ENCODE measurements at places on chromosomes 1 and 21. TPM values are rescaled to one million over a fixed set of nuclear protein-coding genes. Genes with fewer than 3 reads are reported as not detected.
A peak's percentile ranks its signal among the peaks of the same experiment; 100 is the strongest.

DNA sequence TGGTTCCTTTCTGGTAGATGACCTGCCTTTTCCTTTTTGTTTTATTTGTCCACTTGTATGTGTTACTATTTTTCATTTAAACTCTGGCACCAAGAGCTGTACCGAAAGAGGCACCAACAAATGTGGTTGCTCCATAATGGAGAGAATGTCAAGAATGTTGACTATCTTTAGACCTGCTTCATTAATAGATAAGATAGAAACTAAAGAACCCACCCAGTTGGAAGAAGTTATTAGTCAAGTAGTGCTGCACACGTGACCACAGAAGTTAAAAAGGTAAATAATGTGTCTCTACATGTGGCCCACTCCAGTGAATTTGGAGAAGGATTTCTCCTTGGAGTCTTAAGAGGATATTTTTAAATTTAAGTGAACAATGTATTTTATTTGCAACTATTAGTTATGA is 9.3 kb downstream of the ATP1A1 start:
- H3K4me3 ChIP-seq, result no peak overlapping the region
- H3K27ac ChIP-seq, result no peak overlapping the region
- DNase-seq, result no peak
- H3K27me3 ChIP-seq, result no peaks in the 10 kb centered on the region

DNA sequence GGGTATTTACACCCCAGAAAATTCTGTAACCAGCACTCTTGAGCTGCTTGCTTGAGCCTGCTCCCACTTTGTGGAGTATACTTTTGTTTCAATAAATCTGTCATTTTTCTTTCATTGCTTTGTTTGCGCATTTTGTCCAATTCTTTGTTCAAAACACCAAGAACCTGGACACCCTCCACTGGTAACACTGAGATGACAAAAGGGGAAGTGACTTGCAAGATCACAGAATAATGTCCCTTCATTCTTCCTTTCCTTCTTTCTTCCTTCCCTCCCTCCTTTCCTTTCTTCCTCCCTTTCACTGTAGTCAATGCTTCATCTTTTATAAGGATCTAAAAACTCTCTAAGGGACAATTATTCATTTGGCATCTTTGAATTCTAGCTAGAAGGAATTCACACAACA is 134.5 kb upstream of the MAP1LC3C start:
- H3K36me3 ChIP-seq, result no peaks in the 10 kb centered on the region
- H3K4me3 ChIP-seq, result no peak overlapping the region
- H3K27me3 ChIP-seq, result no peaks in the 10 kb centered on the region
- no peak for DNase-seq
- H3K27ac ChIP-seq, result no peak overlapping the region

- peaks cover 45% of the 10 kb centered on the region for H3K4me1 ChIP-seq
- DNase-seq, result peak; percentile 69
- H3K36me3 ChIP-seq, result no peaks in the 10 kb centered on the region
- no peaks in the 10 kb centered on the region for H3K27me3 ChIP-seq
- H3K27ac ChIP-seq, result peak overlapping the region; percentile 25
- no peak overlapping the region for H3K4me3 ChIP-seq
Observed at GRCh38 chr1:214542275-214543199, 8.9 kb downstream of the PTPN14 start.

- no peaks in the 10 kb centered on the region for H3K27me3 ChIP-seq
- H3K36me3 ChIP-seq, result no peaks in the 10 kb centered on the region
- no peak overlapping the region for H3K27ac ChIP-seq
- DNase-seq, result no peak
- H3K4me1 ChIP-seq, result no peaks in the 10 kb centered on the region
- H3K4me3 ChIP-seq, result no peak overlapping the region
Observed at GRCh38 chr21:18253221-18253620, 8.6 kb downstream of the CHODL start.

DNA sequence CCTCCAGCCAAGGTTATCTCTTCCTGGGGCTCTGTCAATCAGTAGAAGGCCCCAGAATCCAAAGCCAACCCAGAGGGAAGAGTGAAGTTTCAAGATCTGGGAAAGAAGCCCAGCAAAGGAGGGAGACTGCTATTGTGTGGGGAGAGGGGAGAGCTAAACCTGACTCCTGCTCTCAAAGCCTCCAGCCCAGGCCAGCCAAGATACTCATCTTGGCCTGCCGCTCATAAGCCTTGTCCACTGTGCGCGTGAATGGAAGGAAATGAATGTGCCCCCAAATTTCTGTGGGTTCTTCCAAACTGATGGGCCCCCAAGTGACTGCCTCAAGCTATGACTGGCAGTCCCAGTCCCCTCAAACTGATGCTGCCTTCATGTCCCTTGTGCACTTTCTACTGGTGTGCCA is 2.0 kb downstream of the PLXNA2 start:
- H3K36me3 ChIP-seq, result no peaks in the 10 kb centered on the region
- H3K27me3 ChIP-seq, result no peaks in the 10 kb centered on the region

GRCh38 chr1:201999625-202000238 is 10.7 kb upstream of the ELF3 start:
- no peak overlapping the region for H3K4me3 ChIP-seq
- H3K27me3 ChIP-seq, result no peaks in the 10 kb centered on the region
- H3K4me1 ChIP-seq, result no peaks in the 10 kb centered on the region
- no peak overlapping the region for H3K27ac ChIP-seq
- H3K36me3 ChIP-seq, result peaks cover 17% of the 10 kb centered on the region

- H3K36me3 ChIP-seq, result no peaks in the 10 kb centered on the region
- peaks cover 50% of the 10 kb centered on the region for H3K4me1 ChIP-seq
- H3K27ac ChIP-seq, result no peak overlapping the region
- no peak overlapping the region for H3K4me3 ChIP-seq
- H3K27me3 ChIP-seq, result no peaks in the 10 kb centered on the region
Observed at GRCh38 chr1:56070601-56071000, 508.8 kb downstream of the PLPP3 start.

DNA sequence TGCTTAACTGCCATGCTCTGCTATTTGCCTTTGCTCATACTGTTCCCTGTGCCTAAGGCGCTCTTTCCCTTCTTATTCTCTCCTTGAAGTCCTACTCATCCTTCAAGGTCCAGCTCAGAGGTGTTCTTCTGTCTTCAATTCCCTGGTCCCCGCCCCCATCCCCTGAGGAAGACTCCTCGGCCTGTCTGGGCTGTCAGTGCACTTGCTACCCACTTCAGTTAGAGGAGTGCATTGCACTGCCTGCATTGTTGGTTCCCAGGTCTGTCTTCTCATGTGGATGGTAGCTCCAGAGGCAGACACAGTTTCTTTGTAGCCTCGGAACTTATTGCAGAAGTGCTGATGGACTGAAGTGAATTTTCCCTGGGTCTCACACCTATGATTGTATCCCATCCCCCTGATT is 194.0 kb downstream of the C1orf94 start:
- no peaks in the 10 kb centered on the region for H3K27me3 ChIP-seq
- H3K4me1 ChIP-seq, result no peaks in the 10 kb centered on the region
- no peak overlapping the region for H3K27ac ChIP-seq
- no peak overlapping the region for H3K4me3 ChIP-seq
- no peaks in the 10 kb centered on the region for H3K36me3 ChIP-seq

- H3K36me3 ChIP-seq, result no peaks in the 10 kb centered on the region
- H3K4me3 ChIP-seq, result no peak overlapping the region
- no peak overlapping the region for H3K27ac ChIP-seq
- no peaks in the 10 kb centered on the region for H3K27me3 ChIP-seq
- peaks cover 8% of the 10 kb centered on the region for H3K4me1 ChIP-seq
Observed at GRCh38 chr1:54965624-54966340, 14.6 kb upstream of the TMEM61 start.

GRCh38 chr1:94741996-94742395 is 78.2 kb upstream of the SLC44A3 start:
- no peaks in the 10 kb centered on the region for H3K27me3 ChIP-seq
- DNase-seq, result no peak
- no peaks in the 10 kb centered on the region for H3K36me3 ChIP-seq
- no peak overlapping the region for H3K27ac ChIP-seq
- no peak overlapping the region for H3K4me3 ChIP-seq
- H3K4me1 ChIP-seq, result peaks cover 6% of the 10 kb centered on the region

- no peak overlapping the region for H3K27ac ChIP-seq
- H3K27me3 ChIP-seq, result peaks cover 2% of the 10 kb centered on the region
- H3K4me1 ChIP-seq, result no peaks in the 10 kb centered on the region
- no peaks in the 10 kb centered on the region for H3K36me3 ChIP-seq
- DNase-seq, result no peak
Observed at GRCh38 chr1:59906931-59907330, 19.6 kb downstream of the CYP2J2 start.

GRCh38 chr21:42841156-42841915 is 38.0 kb downstream of the WDR4 start:
- H3K36me3 ChIP-seq, result peaks cover 24% of the 10 kb centered on the region
- H3K4me3 ChIP-seq, result no peak overlapping the region

GRCh38 chr1:16065269-16065576 is 8.2 kb downstream of the FAM131C start:
- H3K4me1 ChIP-seq, result no peaks in the 10 kb centered on the region
- no peaks in the 10 kb centered on the region for H3K36me3 ChIP-seq
- H3K4me3 ChIP-seq, result no peak overlapping the region
- no peak for DNase-seq
- H3K27ac ChIP-seq, result no peak overlapping the region
- H3K27me3 ChIP-seq, result no peaks in the 10 kb centered on the region

DNA sequence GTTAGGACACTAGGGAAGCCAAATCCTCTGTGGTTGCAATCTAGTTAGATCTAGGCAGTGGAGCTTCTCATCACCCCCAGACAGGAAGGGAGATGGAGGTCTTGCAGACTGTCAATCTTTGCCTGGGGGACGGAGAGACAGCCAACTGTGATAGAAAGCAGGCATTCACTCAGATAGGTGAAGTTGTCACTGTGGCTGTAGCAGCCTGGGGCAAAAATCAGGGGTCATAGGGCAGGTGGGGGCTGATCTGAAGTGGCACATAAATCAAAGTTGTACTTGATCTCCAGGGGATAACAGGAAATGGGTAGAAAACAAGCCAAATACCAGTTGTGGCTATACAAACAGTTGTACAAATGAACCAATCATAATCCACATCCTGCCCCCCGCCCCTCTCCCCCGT is 620.9 kb upstream of the USP24 start:
- H3K27me3 ChIP-seq, result no peaks in the 10 kb centered on the region
- no peak overlapping the region for H3K4me3 ChIP-seq
- no peaks in the 10 kb centered on the region for H3K4me1 ChIP-seq
- no peaks in the 10 kb centered on the region for H3K36me3 ChIP-seq
- no peak overlapping the region for H3K27ac ChIP-seq
- no peak for DNase-seq

GRCh38 chr1:30868833-30869435 is 39.6 kb downstream of the SDC3 start:
- H3K27ac ChIP-seq, result no peak overlapping the region
- no peaks in the 10 kb centered on the region for H3K4me1 ChIP-seq
- no peak overlapping the region for H3K4me3 ChIP-seq
- no peak for DNase-seq
- H3K27me3 ChIP-seq, result peaks cover 3% of the 10 kb centered on the region

GRCh38 chr1:31797216-31797615 is 18.6 kb downstream of the SPOCD1 start:
- no peaks in the 10 kb centered on the region for H3K36me3 ChIP-seq
- H3K27ac ChIP-seq, result peak overlapping the region; percentile 54
- DNase-seq, result no peak
- H3K4me3 ChIP-seq, result peak overlapping the region; percentile 97
- peaks cover 30% of the 10 kb centered on the region for H3K4me1 ChIP-seq

- H3K27me3 ChIP-seq, result no peaks in the 10 kb centered on the region
- no peak overlapping the region for H3K4me3 ChIP-seq
- no peak for DNase-seq
- no peak overlapping the region for H3K27ac ChIP-seq
- no peaks in the 10 kb centered on the region for H3K36me3 ChIP-seq
- H3K4me1 ChIP-seq, result peaks cover 24% of the 10 kb centered on the region
Observed at GRCh38 chr1:12142891-12143630, 23.7 kb upstream of the TNFRSF1B start.

- DNase-seq, result no peak
- H3K4me1 ChIP-seq, result no peaks in the 10 kb centered on the region
- H3K4me3 ChIP-seq, result no peak overlapping the region
- no peak overlapping the region for H3K27ac ChIP-seq
Observed at GRCh38 chr1:48739091-48739490, 37.6 kb downstream of the BEND5 start.

DNA sequence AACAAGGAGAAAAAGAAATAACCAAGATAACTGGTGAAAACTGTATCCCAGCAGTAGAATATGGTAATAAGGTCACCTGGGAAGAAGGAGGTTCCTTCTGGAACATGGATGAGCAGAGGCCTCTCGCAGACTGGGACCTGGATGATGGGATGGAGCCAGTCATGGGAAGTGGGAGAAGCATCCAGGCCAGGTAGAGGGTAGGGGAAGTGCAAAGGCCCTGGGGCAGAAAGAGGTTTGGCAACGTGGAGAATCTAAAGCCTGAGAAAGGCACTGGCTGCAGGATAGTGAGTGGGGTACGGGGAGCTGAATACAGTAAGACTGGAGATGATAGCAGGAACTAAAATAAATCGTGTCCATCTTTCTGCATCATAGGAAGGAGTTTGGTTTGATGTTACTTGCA is 96.1 kb upstream of the VAMP3 start:
- no peaks in the 10 kb centered on the region for H3K27me3 ChIP-seq
- H3K36me3 ChIP-seq, result no peaks in the 10 kb centered on the region
- H3K27ac ChIP-seq, result no peak overlapping the region
- H3K4me3 ChIP-seq, result no peak overlapping the region
- no peaks in the 10 kb centered on the region for H3K4me1 ChIP-seq
- DNase-seq, result no peak

DNA sequence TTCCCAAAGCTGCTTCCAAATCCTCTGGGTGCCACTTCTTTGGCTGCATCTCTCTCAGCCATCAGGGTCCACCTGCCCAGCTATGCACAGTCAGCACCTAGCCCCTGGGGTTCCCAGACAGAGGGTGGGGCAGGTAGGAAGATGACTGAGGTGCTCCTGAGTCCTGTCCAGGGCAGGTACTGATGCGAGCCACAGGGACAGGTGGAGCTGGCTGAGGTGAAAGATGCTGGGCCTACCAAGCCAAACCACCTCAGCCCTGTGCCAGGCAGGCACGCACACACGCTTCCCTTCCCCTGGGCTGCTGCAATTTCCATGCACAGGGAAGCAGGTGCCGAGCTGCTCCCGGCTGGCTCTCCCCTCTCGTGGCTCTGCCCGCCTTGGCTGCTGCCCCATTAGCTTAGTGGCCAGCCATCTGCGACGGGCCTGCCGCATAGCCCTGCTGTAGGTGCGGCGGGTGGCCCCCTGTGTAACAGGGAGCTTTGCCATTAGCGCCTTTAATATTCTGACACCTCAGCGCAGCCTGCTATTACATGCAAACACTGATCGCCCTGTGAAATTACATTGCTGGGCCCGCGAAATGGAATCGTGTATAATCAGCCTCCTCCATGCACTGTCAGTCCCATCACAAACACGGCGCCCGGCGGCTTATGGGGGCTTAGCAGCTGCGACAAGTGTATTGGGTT is 38.9 kb downstream of the DMAP1 start:
- no peak for DNase-seq
- peaks cover 4% of the 10 kb centered on the region for H3K36me3 ChIP-seq
- no peak overlapping the region for H3K27ac ChIP-seq
- H3K4me3 ChIP-seq, result no peak overlapping the region

The SPRR3 gene
- not detected for total RNA-seq

The TRIM63 gene
- not detected for total RNA-seq

The IL22RA1 gene
- total RNA-seq, result not detected

The ESRRG gene
- not detected for total RNA-seq

The ELAPOR1 gene
- total RNA-seq, result 1.1 TPM

The AVPR1B gene
- total RNA-seq, result not detected

The PMVK gene
- total RNA-seq, result 22.6 TPM

The FCRL4 gene
- total RNA-seq, result not detected

The PRAMEF4 gene
- total RNA-seq, result not detected

The HNRNPR gene
- total RNA-seq, result 171 TPM

The S1PR1 gene
- total RNA-seq, result 137 TPM

The XKR8 gene
- 10.0 TPM for total RNA-seq

The HLCS gene
- total RNA-seq, result 17.2 TPM

The PTGFRN gene
- total RNA-seq, result 71.6 TPM
